Activated naive CD4-positive, alpha-beta T cell treated with anti-CD3 and anti-CD28 coated beads, Interleukin-2, amount 10 ng/mL, durations not matched to agents 5 hours and 36 hours (primary cell): ENCODE measurements at places on chromosomes 11 and 22. TPM values are rescaled to one million over a fixed set of nuclear protein-coding genes. Genes with fewer than 3 reads are reported as not detected.

OR6X1 gene
- not detected for total RNA-seq

LTBP3 gene
- 84.0 TPM for total RNA-seq

UBASH3B gene
- 14.2 TPM for total RNA-seq

OR5P2 gene
- not detected for total RNA-seq

HIC2 gene
- total RNA-seq, result 5.4 TPM

DENND6B gene
- 4.5 TPM for total RNA-seq

SYCE3 gene
- not detected for total RNA-seq

SLC22A8 gene
- total RNA-seq, result not detected

NXPE2 gene
- total RNA-seq, result not detected

DEFB131B gene
- not detected for total RNA-seq

OR52I2 gene
- not detected for total RNA-seq

TMPRSS5 gene
- total RNA-seq, result 0.63 TPM

GNG3 gene
- not detected for total RNA-seq

MS4A6A gene
- not detected for total RNA-seq

C11orf52 gene
- total RNA-seq, result not detected

IL18 gene
- total RNA-seq, result not detected

NEU3 gene
- total RNA-seq, result 11.2 TPM

KLHDC7B gene
- 7.6 TPM for total RNA-seq

MED15 gene
- 185 TPM for total RNA-seq

NEFH gene
- 1.5 TPM for total RNA-seq

GNAZ gene
- total RNA-seq, result 0.14 TPM

KDM4E gene
- not detected for total RNA-seq

SYTL2 gene
- 61.8 TPM for total RNA-seq
